ENCODE measurements at places on chromosomes 3 and 15. TPM values are rescaled to one million over a fixed set of nuclear protein-coding genes. Genes with fewer than 3 reads are reported as not detected.

SPTBN5 gene
- polyA plus RNA-seq = 1.1 TPM

GOLGA6L10 gene
- 0.39 TPM for polyA plus RNA-seq

TMEM158 gene
- 5.8 TPM for polyA plus RNA-seq

DNAJA4 gene
- polyA plus RNA-seq = 7.5 TPM

GABRR3 gene
- polyA plus RNA-seq = not detected

LAMB2 gene
- 133 TPM for polyA plus RNA-seq

KBTBD8 gene
- polyA plus RNA-seq = 0.75 TPM

SATB1 gene
- 1.2 TPM for polyA plus RNA-seq

GPR176 gene
- 18.3 TPM for polyA plus RNA-seq

PLA2G4E gene
- polyA plus RNA-seq = 0.04 TPM

ABHD17C gene
- polyA plus RNA-seq = 19.7 TPM

AMIGO3 gene
- 0.34 TPM for polyA plus RNA-seq

UROC1 gene
- not detected for polyA plus RNA-seq

SLC12A8 gene
- 6.0 TPM for polyA plus RNA-seq

HRG gene
- not detected for polyA plus RNA-seq

SLC27A2 gene
- polyA plus RNA-seq = 0.10 TPM
